Suppressor macrophage treated with lipopolysaccharide for 4 hours (primary cell): ENCODE measurements at places on chromosomes 6 and 20.
A peak's percentile ranks its signal among the peaks of the same experiment; 100 is the strongest.

GRCh38 chr6:72963946-72964345, 261.4 kb downstream of the KHDC1L start:
- DNase-seq = no peak

DNA sequence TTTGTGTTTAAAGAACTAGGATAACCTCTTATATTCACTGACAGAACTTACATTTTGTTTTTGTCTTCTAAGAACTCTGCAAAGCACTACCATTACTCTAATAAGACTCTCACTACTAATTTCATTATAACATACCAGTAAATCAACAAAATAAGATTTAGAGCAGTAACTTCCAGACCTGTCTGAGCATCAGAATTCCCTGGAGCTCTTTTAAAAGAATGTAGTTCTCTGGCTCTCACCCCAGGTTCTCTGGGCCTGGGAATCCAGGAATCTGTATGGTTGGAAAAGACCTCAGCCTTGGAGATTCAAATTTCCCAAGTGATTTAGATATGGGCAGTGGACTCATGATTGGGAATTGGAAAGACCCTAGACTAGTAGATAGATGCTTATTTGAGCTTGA, 89.4 kb downstream of the JAG1 start:
- no peak for DNase-seq

GRCh38 chr6:97203343-97203742, 79.7 kb downstream of the MMS22L start:
- no peak for DNase-seq

DNA sequence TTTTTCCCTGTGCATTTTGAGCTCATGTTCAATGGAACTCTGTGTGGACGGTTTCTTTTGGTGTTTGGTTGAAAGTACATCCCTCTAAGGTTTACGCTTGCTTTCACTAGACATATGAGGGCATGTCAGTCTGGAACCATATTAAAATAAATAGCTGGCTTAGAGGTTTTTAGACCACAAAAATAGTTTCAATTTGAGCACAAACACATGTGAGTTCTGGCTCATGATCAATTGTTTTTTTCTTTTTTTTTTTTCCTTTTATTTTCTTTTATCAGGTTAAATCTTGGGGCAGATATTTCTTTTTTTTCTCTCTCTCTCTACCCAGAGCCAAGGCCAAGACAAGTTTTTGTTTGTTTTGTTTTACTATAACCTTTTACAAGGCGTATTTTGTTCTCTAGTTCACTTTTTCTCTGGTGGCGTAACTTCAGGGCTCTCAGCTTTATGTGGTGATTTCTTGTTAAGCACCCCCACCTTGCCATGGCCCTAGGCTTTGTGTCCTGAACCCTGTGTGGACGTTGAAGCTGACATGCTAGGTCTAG, 92.9 kb downstream of the SHLD1 start:
- no peak for DNase-seq

DNA sequence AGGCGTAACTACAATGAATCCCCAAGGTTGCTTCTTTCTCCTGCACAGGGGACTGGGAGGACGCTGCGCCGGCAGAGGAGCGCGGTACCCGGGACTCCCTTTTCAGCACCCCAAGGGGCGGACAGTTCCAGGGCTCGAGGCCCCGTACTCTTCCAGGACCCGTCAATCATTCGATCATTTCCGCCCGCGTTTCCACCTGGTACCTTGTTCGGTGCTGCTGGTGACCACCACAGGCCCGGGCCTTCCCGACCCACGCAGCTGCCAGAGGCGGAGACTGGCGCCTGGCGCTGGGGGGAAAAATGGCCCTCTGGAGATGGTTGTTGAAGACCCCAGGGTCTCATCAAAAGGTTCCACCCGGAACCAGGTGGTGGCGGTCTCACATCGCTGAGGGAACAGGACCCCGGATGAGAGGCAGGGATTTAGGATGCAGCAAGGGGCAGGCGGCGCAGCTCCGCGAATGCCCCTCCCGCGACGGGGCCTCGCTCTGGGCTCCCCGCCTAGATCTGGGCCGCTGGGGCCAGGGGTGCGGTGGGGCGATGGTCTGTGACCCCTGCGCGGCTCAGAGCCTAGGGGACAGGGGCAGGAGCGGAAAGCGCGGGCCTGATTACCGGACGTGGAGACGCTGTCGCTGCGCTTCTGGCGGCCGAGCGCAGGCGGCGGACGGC, 744 bp downstream of the VSX1 start:
- DNase-seq = no peak

- DNase-seq = no peak
Observed at GRCh38 chr6:159615918-159616317, 77.1 kb downstream of the SOD2 start.

DNA sequence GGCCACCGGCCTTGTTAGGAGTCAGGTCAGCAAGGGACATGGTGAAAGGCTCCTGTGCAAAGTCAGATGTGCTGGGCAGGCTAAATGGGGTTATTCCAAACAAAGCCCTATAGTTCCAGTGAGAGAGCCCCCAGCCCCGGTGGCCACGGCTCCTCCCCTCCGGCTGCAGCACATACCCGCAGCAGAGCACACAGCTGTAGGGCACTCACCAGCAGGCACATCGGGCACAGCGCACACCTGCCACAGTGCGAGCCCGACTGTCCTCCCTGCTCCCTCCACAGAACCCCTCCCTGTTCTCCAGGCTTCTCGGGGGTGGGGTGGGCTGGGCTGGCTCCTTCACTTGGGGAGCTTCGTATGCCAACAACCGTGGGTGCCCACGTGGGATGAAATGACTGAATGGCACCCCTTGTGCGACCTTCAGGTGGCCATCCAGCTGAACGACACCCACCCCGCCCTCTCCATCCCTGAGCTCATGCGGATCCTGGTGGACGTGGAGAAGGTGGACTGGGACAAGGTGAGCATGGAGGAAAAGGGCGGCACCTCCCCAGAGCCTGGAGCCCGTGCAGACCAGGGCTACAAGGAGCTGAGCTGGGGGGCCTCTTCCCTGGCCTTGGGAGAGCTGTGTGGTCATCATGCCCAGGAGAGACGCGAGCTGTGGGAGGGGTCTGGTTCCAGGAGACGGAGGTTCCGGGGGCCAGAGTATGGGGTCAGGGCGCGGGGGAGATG, 30.9 kb downstream of the PYGB start:
- no peak for DNase-seq

GRCh38 chr6:33579828-33580714, at the start of gene BAK1:
Gene BAK1, minus strand, starts transcription at chr6:33580276. Its CDS starts 2,672 bp downstream, at chr6:33577604.
- peak; percentile 90 for DNase-seq

- no peak for DNase-seq
Observed at GRCh38 chr6:111838749-111839484, 34.3 kb downstream of the FYN start.

GRCh38 chr6:152695372-152696045, 2.2 kb upstream of the MYCT1 start:
- peak; percentile 12 for DNase-seq
